Omental fat pad (tissue), 4 donors: ENCODE measurements at places on chromosomes 3 and 15. TPM values are rescaled to one million over a fixed set of nuclear protein-coding genes. Genes with fewer than 3 reads are reported as not detected.

Gene PLXNB1
- 66.7 TPM for total RNA-seq

Gene FEZF2
- total RNA-seq = not detected

Gene SLITRK3
- total RNA-seq = not detected

DNA sequence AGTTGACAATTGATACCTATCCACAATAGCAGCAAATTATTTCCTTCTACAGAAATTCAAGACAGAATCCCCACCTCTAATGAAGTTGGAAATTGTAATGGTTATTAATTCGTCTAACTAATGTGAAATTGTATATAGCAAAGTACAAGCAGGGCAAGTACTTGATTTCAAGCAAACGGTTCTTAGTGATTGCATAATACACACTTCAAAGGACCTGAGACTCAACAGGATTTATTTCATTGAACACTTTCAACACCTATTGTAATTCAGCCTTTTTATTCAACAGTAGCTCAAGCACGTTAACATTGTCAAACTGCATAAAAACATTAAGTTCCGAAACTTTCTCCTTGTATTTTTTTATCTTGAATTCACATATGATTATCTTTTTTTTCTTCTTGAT is 40.2 kb upstream of the AGTR1 start:
- DNase-seq = no peak

GRCh38 chr3:127485396-127486170 is 105.0 kb downstream of the TPRA1 start:
- DNase-seq = no peak

DNA sequence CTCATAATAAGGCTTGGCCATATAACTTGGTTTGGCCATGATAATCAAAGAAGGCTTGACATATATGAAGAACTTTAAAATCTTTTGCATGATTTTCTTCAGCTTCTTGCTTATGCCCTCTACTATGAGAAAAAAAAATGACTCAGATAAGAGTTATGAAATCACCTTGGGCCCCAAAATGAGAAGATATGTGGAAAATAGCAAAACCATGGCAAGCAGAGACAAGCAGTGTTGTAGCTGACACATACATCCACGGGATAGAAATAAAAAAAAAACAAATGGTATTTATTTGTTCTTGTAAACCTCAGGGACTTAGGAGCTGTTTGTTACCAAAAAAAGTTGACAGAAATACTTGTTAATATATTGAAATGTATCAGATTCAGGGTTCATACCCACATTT is 614.8 kb upstream of the BCHE start:
- no peak for DNase-seq

DNA sequence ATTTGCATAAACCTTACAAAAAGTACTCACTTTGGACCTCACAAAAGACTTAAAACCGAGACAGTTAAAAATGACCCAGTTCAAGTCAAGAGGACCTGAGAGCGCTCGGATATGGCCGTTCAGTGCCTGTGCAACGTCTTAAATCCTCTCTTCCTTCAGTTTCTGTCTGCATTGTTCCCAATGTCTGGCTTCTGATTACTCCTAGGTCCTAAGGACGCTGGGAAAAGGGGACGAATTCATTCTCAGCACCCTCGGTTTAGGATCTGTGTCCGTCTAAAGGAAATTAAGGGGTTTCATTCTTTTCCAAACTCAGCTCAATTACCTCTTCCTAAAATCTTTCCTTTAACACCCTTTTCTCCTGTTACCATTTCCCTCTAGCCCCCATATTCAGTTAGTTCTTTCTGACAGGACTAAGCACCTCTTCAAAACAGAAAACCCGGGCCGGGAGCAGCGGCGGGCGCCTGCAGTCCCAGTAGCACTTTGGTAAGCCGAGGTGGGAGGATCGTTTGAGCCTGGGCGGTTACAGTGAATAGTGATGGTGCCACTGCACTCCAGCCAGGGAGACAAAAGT is 970 bp downstream of the DPPA4 start:
- no peak for DNase-seq
